ENCODE measurements at places on chromosomes 5 and 9. TPM values are rescaled to one million over a fixed set of nuclear protein-coding genes. Genes with fewer than 3 reads are reported as not detected.

The AUH gene
- total RNA-seq = 30.6 TPM

The SPINK4 gene
- total RNA-seq = not detected

The NTRK2 gene
- 0.34 TPM for total RNA-seq

The SETD9 gene
- 9.7 TPM for total RNA-seq

The SEMA4D gene
- 458 TPM for total RNA-seq

The PAEP gene
- total RNA-seq = not detected

The TAF11L5 gene
- total RNA-seq = not detected

The MCIDAS gene
- not detected for total RNA-seq

The FCN2 gene
- not detected for total RNA-seq

The ANKRD20A1 gene
- total RNA-seq = 2.3 TPM

The SLC12A2 gene
- 19.5 TPM for total RNA-seq

The ADCY2 gene
- not detected for total RNA-seq

The GRM6 gene
- total RNA-seq = not detected

The HRCT1 gene
- total RNA-seq = not detected

The ADAMTS16 gene
- not detected for total RNA-seq

The CEL gene
- 2.5 TPM for total RNA-seq

The PFN3 gene
- not detected for total RNA-seq

The CCL27 gene
- 0.25 TPM for total RNA-seq

The GGTA1 gene
- not detected for total RNA-seq

The FBN2 gene
- not detected for total RNA-seq

The CYLC2 gene
- not detected for total RNA-seq

The SPACA9 gene
- total RNA-seq = 1.3 TPM

The FOXD4L3 gene
- 0.16 TPM for total RNA-seq

The RPL37 gene
- 1,530 TPM for total RNA-seq

The SOX30 gene
- total RNA-seq = 0.16 TPM

The CRHBP gene
- total RNA-seq = not detected

The PLK2 gene
- 2.4 TPM for total RNA-seq

The CNTLN gene
- 1.7 TPM for total RNA-seq

The ABCA2 gene
- 30.6 TPM for total RNA-seq

The MARCHF3 gene
- total RNA-seq = 1.2 TPM

The COL23A1 gene
- 0.09 TPM for total RNA-seq

The TAF11L10 gene
- not detected for total RNA-seq

The ALDOB gene
- total RNA-seq = not detected

The PIP5KL1 gene
- 2.7 TPM for total RNA-seq

The CSF1R gene
- 0.14 TPM for total RNA-seq

The PCDHB13 gene
- not detected for total RNA-seq

The KCNV2 gene
- total RNA-seq = not detected

The PALM2AKAP2 gene
- total RNA-seq = not detected

The MYOT gene
- total RNA-seq = not detected

The SLC23A1 gene
- total RNA-seq = 5.2 TPM

The FREM1 gene
- total RNA-seq = not detected

The FLT4 gene
- total RNA-seq = 0.95 TPM

The PCDHGA8 gene
- 0.18 TPM for total RNA-seq

The PPP1R26 gene
- 1.0 TPM for total RNA-seq

The PRSS3 gene
- total RNA-seq = 0.77 TPM

The GADD45G gene
- 10.9 TPM for total RNA-seq

The ADAMTS13 gene
- 2.3 TPM for total RNA-seq

The PCDHGB7 gene
- 0.39 TPM for total RNA-seq

The BARHL1 gene
- total RNA-seq = not detected

The PDZD2 gene
- not detected for total RNA-seq

The PCDHB2 gene
- total RNA-seq = 0.09 TPM

The FOXD4 gene
- 0.23 TPM for total RNA-seq

The THBS4 gene
- 0.61 TPM for total RNA-seq

The C5orf63 gene
- total RNA-seq = 10.1 TPM

The IL3 gene
- total RNA-seq = 0.82 TPM

The CCNI2 gene
- total RNA-seq = 11.2 TPM

The CA9 gene
- 0.30 TPM for total RNA-seq

The TMEM215 gene
- total RNA-seq = not detected

The GDF9 gene
- total RNA-seq = 0.27 TPM

Measured in T-helper 2 cell treated with Interferon-gamma antibody and Interleukin-4, amounts not matched to agents 100 ng/mL and 5 ng/mL, for 36 hours (primary cell).